Stomach (tissue), 19 donors: ENCODE measurements at places on chromosomes 11 and 22. TPM values are rescaled to one million over a fixed set of nuclear protein-coding genes. Genes with fewer than 3 reads are reported as not detected.
A peak's percentile ranks its signal among the peaks of the same experiment; 100 is the strongest.

The IGLL1 gene
- not detected for total RNA-seq

- DNase-seq = peak; percentile 58
These were observed 3.3 kb downstream of the SERPINH1 start for GRCh38 chr11:75565221-75565814.

GRCh38 chr11:118930094-118930712, 4.5 kb upstream of the BCL9L start:
- DNase-seq = peak; percentile 96

- no peak for DNase-seq
These were observed 9.6 kb downstream of the NAGA start for GRCh38 chr22:42061041-42061440.

DNA sequence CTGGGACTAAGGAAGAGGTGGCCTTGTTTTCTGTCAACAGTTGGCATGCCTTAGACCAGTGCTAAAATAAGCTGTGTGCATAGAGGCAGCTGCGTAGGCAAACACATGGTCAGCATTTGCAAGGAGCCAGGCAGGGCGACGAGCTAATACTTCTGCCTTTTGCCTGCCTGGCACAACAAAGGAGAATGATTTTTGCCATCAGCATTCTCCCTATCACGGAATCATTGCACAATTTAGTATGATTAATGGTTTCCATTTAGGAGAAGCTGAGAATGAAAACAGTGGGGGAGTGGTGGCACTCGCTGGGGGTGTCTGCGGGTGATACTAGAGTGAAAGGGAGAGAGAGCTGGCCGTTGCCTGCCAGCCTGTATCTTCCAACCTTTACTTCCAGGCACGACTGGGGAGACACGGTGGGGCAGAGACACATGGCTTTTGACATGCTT, 336.0 kb downstream of the CADM1 start:
- DNase-seq = no peak

DNA sequence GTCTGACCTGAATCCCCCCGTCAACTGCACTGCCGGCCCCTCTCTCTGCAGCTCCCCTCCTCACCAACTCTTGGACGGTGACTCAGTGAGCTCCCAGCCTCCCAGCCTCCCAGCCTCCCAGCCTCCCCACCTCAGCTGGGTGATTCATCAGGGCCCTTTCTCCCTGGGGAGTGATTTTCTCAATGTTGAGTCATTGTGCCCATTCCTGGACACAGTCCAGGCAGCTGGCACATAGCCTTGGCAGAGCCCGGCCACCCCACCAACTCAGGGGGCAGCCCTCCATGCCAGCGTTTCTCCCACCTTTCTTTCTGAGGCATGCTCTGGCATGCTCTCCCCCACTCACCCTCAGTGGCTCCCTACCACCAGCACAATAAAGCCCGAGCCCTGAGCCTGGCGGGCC, 30.7 kb downstream of the PDE2A start:
- DNase-seq = no peak

DNA sequence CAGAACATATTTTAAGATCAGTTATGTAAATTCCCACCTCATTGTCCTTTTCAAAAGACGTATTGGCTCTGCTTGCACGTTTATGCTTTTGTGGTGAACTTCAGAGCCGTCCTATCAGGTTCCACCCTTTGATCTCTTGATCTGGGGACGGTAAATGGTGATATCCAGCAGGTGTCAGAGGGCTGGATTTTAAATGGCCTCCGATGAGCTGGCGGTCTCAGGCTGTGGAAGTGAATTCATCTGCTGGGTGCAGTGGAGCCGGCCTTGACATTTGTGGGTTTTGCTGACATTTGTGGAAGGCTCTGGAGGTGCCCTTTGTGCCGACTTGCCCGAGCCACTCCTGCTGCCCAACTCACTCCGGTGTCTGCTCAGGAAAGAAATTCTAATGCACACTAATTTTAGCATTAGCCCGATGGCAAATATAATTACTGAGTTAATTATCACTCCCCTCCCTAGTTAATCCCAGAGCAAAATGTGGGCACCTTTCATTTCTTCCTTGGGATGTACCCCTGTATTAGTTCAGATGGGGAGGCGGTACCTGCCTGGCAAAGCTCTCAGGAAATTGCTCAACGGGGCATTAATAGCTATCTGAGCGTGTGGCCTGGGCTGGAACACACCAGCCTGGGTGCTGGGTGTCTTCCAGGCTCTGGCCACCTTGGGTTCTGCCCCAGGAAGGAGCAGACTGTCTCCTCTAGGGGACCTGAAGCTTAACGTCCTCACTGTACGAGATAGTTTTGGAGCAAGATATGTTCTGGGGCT, 9.1 kb downstream of the LRP5 start:
- no peak for DNase-seq

DNA sequence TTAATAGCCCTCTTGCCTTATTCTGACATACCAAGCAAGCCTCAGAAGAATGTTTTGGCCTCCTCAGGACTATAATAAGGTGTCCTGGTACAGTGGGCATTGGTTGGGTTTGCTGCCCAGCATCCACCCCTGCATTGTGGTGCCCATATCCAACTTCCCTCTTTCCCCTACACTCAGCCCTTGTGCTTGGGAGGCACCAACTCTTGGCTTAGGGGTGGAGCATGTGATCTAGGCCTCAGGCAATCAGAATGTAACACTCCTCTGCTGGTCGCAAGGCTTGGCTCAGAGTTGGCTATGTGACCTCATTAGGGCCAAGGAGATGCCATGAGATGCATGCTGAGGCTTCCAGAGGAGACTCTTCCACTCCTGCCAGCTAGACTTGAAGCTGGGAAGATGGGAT, 123.0 kb downstream of the CSNK2A3 start:
- no peak for DNase-seq

The MPPED1 gene
- total RNA-seq = not detected

- DNase-seq = peak; percentile 86
These were observed 135.0 kb upstream of the NECTIN1 start for GRCh38 chr11:119863851-119864601.

The USH1C gene
- total RNA-seq = 40.3 TPM

DNA sequence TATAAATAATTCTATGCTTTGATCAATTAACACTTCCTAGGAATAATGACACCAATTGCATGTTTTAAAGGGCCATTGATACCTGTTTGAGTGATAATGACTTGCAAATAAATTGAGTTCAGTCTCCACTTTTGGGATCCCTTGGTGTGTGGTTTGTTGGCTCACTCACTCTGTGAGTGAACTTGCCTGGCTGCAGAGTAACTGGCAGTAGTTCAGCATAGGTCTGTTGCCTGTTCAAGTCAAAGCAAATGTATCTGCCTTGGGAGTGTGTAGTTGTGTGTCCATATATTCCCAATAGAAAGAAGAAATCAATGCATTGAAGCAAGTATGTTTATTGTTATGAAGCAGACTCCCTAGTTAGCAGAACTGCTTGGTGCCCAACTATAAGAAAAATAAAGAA, 49.3 kb downstream of the TRIM44 start:
- DNase-seq = no peak

DNA sequence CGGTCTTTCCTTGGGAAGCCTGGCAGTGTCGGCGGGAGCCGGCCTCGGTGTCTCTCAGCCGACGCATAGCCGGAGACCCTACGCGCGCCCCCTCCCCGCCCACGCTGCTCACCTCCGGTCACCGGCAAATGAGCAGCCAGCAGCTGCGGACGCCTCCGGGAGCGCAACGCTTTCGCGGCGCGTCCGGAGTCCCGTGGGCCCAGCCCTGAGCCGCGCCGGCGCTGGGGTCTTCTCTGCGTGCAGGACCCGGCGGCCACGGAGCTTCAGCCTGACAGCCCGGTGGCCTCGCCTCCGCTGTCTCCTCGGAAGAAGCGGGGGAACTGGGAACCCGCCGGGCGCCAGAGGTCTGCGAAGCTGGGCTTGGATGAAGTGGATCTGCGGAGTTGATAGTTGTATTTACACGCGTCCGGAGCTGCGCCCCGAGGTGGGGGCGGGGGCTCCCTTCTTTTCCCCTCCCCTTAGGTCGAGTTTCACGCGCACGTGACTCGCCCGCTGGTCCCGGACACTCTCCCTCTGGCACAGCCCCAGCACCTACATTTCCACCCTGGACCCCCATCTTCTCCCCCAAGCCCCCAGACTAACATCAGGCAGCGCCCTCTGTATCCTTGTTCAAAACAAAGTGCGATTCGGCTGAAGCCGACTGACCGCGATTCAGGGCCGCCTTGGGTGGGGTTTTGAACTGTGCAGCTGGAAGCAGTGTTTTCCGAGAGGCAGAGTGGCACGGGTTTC, at the start of gene SLC43A1:
TSS of gene SLC43A1 (minus strand) at position 371 of the 729 bp plus-strand sequence. CDS start 1,591 bp downstream, outside the sequence.
- DNase-seq = peak; percentile 84

DNA sequence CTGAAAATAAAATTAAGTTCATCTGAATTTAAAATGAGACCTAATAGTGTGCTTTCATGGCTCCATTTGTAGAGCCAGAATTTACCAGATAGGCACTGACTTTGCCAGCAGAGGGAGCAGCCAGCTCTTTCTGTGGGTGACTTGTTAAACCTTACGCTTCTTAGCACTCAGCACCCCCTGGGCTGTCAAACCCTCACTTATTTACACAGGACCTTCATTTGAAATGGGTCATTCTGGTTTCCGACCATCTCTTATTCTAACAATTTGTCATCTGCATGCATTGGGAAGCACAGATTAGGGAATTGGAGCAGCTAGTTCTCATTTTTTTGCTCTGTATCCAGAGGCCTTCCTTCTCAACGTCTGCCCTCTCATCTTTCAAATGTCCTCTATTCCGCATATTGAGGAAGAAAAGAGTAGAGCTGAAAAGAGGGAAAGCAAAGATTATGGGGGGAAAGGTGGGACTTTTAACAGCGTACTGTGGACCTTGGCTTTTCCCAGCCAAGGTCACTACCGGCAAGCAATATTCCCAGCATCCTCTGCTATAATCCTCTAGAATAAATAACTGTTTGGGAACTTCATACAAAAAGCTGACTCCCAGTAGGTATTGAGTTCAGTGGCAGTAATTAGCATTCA, 3.1 kb downstream of the ASRGL1 start:
- DNase-seq = peak; percentile 71

GRCh38 chr22:50676661-50677492, 4.3 kb downstream of the SHANK3 start:
- DNase-seq = peak; percentile 13

DNA sequence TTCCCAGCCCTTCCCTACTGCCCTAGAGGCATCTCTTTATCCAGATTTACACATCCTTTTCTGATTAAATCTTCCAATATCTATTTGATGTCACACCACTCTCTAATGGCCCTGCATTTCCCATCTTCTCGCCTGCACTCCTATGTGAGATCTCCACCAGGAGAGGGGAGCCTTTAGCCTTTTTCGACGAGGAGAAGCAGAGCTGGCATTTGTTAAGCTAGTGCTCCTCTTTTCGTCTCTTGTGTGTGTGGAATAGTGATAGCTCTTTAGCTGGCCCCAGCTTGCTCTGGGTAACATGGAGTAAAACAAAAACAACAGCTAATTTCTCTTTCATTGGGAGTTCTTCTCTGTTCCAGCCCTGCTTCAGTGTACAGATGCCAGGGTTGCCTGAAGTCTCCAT, 536.5 kb downstream of the NTM start:
- no peak for DNase-seq

The LRRN4CL gene
- 4.0 TPM for total RNA-seq

- no peak for DNase-seq
These were observed 38.8 kb downstream of the DKK3 start for GRCh38 chr11:11969380-11970215.

DNA sequence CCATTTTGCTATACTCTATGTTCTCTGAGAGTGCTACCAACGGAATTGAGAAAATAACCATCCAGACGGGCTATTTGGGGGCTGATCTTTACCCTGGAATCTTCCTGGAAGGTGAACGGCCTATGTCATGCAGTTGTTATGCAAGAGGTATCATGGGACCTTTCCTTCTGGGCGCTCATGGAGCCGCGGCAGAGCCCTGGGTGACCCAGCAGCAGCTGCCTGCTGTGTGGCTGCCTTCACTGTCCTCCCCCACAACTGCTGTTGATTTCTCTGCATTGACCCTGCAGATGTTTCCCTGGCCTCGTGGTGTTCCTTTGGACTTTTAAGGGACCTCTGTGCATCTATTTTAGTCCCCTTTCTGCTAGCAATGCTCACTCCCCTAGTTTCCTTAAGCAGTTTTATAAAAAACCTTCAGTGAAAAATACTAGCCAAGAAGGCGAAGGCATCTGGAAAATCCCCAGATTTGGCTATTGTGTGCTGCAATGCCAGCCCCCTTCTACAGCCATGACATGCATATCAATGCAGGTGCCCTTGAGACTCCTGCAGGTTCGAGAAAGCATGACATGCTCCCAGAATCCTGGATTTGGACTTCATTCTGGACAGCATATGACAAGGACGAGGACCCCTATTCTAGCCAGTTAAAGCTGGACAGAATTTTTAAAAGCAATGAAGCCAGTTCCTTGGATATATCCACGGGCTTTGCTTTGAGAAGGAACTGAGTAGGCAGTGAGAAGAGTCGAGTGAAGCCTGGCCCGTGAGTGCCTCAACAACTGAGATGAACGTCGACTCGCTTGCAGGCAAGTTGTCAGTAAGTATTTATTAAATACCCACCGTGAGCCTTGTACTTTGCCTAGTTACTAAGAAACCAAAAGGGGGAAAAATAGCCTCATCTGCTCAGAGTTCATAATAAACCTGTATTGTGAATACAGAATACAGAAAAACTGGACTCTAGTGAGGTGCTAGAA, at the start of gene SLC25A18:
TSS of gene SLC25A18 (plus strand) at position 593 of the 965 bp plus-strand sequence. CDS start 16,447 bp downstream, outside the sequence.
- peak; percentile 39 for DNase-seq

The CFAP300 gene
- 2.2 TPM for total RNA-seq

The NELL1 gene
- total RNA-seq = 2.7 TPM

- DNase-seq = no peak
These were observed 28.1 kb upstream of the MN1 start for GRCh38 chr22:27829620-27830019.

The MN1 gene
- 2.2 TPM for total RNA-seq

DNA sequence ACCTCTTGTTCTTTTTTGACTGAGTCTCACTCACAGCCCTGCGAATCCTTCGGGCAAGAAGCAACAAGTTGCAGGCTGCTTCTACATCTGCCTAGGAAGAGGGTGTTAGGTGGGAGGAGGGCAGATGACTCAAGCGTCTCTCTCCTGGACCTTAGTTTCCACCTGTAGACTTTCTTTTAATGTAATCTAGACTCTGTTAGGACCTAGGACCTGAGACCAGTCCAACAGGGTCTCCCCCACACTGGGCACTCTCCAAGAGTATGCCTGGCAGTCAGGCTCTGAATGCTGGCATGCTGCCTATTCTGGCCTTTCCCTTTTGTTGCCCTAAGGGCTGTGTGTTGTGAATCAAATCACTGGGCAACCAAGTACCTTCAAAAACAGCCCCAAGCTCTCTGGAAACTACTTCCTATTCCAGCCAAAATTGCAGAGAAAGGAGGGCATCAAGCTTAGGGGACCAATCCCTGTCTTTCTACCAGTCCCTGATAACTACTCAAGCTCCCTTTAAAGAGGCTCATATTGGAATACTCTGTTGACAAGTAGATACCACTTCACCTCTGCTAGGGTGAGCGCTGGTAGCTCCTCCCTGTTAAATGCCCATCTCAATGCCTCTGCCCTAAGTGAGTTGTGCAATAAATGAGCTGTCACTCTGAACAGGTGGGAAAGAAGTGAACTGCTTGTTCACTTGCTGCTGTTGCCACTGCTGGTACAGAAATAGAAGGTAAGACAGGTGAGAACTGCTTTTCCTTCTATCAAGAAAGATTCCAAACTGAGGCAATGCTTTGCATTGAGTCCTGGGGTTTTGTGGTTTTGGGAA, at the start of gene BBOX1:
TSS of gene BBOX1 (plus strand) at position 514 of the 814 bp plus-strand sequence. CDS start 14,616 bp downstream, outside the sequence.
- no peak for DNase-seq

The BLID gene
- 3.1 TPM for total RNA-seq
